ENCODE measurements at places on chromosomes 11 and 22.

DNA sequence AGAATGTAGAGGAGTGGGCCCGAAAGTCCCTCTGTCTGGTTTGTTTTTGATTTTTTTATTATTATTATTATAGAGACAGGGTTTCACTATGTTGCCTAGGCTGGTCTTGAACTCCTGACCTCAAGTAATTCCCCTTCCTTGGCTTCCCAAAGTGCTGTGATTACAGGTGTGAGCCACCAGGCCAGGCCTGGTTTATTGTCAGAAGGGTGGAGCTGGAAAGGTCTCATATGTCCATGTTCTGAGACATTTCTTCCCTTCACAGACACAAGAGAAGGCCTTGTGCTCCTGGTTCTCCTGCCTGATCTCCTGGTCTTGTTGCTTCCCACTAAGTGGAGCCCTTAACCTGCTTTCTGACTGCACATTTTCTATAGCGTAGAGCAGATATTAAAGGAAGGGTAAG lies 46.0 kb upstream of the CLPB start:
- DNase-seq = no peak

GRCh38 chr11:17976651-17977050 lies 36.2 kb downstream of the SERGEF start:
- no peak for DNase-seq

- DNase-seq = peak; percentile 6
Observed at GRCh38 chr11:57476757-57477506, 16.6 kb downstream of the RTN4RL2 start.

DNA sequence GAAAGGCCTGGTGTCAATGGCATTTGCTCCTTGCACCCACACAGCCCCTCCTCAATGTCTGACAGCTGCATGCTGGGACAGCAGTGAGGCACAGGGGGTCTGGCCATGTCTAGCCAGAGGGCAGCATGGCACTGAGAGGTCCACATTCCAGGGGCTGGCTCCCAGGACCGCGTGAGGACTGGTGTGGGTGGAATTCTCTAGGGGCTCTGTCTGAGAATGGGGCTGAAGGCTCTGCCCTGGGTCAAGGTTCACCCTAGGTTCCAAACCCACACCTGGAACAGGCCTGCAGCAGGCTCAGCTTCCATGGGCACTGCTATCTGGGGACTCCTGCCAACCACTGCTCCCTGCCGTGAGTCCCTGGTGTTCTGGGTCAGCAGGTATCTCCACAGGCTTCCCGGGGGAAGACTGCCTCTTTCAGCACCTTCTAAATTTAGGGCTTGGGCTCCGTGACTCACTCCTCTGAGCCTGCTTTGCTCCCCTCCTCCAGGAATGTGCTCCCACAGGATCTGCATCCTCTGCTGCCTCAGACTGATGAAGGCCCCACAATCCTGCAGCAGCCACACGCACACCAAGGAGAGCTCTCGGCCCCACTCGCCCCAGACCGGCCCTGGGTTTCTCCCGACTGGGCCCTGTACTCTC lies 4.2 kb downstream of the STARD10 start:
- peak; percentile 61 for DNase-seq

DNA sequence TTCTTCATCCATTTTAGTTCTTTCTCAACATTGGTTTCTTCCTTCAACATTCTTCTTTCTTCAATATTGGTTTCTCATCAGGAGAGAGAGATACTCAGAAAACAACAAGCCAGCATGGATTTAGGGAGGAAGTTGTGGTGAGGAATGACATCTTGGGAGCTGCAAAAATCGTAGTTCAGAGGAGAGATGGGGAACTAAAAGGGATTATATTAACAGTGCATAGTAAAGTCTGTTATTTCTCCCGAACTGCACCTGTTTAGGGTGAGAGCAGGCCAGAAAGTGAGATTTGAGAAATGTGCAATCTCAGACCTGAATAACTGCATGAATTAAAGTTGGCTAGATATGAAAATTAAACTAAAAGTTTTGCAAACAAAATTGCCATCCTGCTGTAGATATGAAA lies 94.5 kb downstream of the CASP12 start:
- no peak for DNase-seq

DNA sequence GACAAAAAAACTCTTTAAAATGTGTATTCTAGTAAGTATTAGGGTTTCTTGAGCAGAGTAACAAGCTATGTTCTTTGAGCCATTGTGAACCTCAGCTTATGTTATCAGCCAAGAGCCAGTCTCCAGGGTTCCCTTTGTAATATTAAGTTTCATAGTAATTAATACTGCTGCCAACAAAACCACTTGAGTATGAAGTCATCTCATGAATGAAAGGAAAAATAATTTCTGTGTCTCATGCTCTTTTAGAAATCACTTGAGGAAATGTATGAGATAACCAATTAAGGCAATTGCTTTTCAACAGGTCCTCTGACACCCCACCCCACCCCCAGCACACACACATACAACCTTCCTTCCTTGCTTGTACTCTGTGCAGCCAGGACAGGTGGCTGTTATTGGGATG lies 59.9 kb downstream of the BBOX1 start:
- DNase-seq = peak; percentile 52

DNA sequence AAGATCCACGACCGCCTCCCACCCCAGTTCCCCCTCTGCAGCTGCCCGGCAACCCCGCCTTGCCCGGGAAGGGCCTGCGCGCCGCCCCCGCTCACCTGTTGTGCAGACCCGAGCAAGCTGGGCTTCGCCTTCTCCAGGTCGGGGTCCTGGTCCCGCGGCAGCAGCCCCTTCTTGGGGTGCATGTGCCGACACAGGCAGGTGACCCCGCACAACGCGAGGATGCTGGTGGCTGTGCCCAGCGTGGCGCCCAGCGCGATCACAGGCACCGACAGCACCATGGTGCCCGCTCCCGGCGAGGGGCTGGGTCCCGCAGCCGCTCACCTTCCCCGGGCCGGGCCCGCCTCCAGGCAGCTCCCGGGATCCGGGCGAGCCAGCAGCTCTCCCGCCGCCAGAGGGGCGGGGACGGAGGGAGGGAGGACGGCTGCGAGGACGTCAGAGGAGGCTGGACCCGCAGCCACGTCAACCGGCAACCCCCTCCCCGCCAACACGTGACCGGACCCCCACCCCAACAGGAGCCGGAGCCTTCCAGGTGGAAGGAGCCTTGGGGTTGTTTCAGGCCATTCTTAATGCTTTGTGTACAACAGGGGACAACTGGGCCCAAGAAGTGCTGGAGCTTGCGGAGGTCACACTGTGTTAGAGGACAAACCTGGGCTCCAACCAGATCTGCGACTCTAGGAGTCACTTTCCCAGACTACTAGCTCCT lies at the start of gene SYT13:
TSS of gene SYT13 (minus strand) at position 412 of the 703 bp plus-strand sequence. CDS start at position 278, 134 bp downstream.
- no peak for DNase-seq

DNA sequence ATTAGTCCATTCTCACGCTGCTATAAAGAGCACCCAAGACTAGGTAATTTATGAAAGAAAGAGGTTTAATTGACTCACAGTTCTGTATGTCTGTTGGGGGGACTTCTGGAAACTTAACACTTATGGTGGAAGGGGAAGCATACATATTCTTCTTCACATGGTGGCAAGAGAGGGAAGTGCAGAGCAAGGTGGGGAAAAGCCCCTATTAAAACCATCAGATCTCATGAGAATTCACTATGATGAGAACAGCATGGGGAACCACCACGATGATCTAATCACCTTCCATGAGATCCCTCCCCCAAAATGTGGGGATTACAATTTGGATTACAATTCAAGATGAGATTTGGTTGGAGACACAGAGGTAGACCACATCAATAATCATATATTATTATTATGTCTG lies 25.7 kb downstream of the CEP57 start:
- DNase-seq = no peak

GRCh38 chr11:72719144-72719543 lies 33.1 kb downstream of the ARAP1 start:
- peak; percentile 46 for DNase-seq

GRCh38 chr11:119316729-119317591 lies at the start of gene MCAM:
TSS of gene MCAM (minus strand) at chr11:119317130. CDS start at chr11:119317101, 29 bp downstream.
- no peak for DNase-seq

- DNase-seq = no peak
Observed at GRCh38 chr22:39179841-39180335, 27.4 kb upstream of the CBX7 start.

DNA sequence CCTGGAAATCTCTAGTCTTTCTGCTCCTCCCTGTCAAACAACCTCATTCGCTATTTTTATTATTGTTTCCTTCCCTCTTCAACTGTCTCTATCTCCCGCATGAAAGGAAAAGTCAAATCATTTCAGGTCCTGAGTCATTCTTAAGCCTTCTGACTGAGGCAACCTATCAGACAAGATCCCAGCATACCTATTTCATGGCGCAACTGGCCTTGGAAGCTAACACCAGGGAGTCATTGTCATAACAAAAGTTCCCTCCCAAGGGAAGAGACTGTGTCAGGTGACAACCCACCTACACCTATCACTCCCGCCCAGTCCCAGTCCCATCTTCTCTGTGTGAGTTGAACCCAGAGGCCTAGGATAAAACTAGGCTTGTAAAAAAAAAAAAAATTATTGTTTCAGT lies 10.2 kb upstream of the ARHGAP42 start:
- DNase-seq = no peak

GRCh38 chr11:612201-612960 lies 3.4 kb downstream of the IRF7 start:
- DNase-seq = no peak

- no peak for DNase-seq
Observed at GRCh38 chr11:93024369-93024768, 54.9 kb downstream of the MTNR1B start.

DNA sequence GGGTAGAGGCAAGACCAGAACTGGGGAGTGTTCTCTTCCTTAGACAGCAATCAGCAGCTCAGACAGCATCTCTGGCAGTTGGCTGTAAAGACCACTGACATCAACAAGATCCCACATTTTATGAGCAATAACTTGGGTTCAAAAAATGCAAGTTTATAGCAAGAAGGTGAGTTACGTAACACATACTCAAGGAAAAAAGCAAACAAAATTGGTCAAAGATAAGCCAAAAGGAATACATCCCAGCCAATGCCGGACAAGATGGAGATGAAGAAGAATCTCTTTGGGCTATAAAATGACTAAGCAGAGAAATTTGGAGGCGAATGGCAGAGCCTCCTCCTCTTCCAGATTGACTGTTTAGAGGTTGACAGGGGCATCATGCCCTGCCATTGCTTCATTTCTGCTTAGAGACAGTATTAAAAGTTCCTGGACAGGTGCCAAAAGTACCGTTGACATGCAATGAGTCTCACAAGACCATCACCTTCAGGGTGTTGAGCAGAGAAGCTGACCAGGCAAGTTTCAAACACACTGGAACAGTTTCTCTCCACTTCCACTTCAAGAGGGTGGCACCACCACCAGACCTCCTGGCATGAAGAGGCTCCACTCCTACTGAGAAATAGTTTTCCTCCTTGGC lies 55.9 kb downstream of the ENDOD1 start:
- no peak for DNase-seq

DNA sequence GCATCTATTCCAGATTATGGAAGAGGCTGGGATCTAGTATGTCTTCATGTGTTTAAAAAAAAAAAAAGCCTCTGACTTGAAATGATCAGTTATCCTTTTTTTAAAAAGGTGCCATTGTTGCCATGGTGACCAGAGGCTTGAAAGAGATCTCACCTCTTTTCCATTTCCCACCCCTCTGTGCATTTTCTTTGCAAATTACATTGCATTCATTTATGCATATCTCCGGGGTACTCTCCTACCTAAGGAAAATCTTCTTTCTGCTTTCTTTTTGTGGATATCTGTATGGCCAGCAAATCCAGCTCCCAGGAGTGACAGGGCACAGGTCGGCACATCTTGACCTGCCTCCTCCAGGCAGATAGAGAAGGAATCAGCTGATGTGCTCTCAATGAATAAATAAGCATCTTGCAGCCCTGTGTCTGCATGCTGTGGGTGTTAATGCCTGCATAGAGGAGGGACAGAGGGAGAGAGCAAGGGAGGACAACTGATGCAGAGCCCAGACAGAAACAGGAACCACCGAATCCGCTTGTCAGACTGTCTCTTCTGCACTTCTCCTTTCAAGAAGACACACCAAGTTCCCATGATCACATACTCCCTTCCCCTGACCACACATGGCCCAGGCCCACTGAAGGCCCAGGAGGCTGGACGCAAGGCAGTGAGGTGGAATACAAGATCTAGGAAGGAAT lies 50.9 kb downstream of the CWC15 start:
- no peak for DNase-seq

GRCh38 chr11:47254386-47254785 lies 3.4 kb upstream of the NR1H3 start:
- DNase-seq = no peak

GRCh38 chr11:115760461-115761320 lies 256.5 kb upstream of the CADM1 start:
- DNase-seq = no peak

GRCh38 chr11:35602160-35602793 lies 16.0 kb upstream of the FJX1 start:
- DNase-seq = no peak

- peak; percentile 36 for DNase-seq
Observed at GRCh38 chr11:2093575-2094353, 45.4 kb downstream of the IGF2 start.

DNA sequence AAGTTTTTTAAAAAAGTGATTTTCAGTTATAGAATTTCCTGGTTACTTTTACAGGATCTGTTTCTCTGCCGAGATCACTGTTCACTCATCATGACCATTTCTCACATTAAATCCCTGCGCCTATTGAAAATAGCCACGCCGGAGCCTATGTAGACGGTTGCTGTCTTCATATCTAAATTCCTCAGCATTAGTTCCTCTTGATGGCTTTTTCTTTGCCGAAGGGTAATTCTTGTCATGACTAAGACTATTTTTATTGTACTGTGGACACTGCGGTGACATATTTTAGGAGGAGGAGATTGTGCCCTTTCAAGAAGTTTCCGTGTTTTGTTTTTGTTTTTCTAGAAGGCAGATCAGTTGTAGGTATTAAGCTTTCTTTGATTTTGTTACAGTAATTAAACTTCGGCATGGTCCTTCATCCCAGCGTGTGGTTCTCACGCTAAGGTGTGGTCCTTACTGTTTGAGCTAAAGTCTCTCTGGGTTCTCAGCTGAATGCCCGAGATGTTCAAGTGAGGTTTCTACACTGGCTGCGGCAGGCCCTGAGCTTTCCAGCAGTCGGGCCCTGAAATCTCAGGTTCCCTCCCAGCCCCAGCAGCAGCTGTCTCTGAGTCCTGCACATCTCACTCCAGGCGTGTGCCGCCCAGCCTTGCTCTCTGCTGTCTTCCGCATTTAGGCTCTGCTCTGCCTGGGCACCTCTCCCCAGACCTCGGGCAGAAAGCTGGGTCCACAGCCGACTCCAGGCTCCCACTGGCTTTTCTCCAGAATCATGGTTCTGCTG lies 1110.5 kb downstream of the TBC1D22A start:
- no peak for DNase-seq

DNA sequence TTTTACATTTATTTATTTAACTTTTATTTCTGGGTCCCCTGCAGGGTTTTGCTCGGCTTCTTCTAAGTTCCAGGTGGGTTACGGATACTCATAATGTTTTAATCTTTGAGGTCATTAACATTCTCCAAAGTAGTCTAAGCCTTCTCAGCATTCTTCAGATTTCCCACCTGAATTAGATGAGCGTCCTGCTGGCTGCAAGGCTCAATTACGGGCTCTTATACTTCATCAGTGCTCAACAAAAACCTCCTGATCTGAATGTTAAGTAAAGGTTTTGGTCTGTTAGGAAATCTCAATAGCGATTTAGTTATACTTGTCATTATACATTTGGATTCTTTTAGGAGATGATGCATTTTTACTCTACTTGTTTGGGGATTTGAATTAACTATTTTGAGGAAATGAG lies 27.3 kb upstream of the NFRKB start:
- DNase-seq = no peak

Measured in astrocyte (in vitro differentiated cells and primary cell).